ENCODE measurements at places on chromosomes 11 and 22.

DNA sequence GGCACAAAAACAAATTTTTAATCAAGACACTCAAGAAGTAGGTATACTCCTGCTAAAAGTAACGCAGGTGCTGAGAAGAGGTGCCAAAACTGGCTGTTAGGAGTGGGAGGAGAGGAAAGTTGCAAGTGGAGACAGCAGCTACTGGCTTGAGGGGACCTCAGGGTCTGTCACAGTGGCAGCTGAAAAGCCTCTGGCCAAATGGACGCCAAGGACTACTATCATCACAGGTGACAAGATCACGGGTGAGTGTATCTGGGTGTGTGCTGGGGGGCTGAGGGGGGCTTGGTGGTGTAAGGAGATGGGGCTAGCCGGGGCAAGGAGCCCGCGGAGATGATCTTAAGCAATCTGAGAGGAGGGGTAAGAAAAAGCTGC, 687 bp downstream of the ZNF202 start:
- DNase-seq, result no peak

DNA sequence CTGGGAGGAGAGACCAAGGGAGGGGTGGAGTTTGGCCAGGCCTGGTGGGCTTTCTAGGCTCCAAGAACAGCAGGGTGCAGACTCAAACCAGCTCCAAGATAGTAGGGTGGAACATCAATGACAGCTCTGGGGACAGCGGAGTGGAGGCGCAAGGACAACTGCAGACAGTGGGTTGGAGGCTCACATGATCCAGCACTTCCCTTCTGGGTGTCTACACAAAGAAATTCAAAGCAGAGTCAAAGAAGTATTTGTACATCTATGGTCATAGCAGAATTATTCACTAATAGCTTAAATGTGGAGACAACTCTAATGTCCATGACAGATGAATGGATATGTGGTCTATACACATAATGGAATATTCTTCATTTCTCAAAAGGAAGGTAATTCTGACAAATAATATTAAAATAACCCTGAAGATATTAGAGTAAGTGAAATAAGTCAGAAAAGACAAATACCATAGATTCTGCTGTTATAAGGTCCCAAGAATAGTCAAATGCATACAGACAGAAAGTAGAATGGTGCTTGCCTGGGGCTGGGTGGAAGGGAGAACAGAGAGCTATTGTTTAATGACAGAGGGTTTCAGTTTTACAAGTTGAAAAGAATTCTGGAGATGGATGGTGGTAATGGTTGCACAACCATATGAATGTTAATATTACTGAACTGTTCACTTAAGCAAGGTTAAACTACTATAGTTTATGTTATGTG, 5.5 kb upstream of the GAB4 start:
- DNase-seq, result no peak

GRCh38 chr11:20015529-20016427, 144.5 kb downstream of the DBX1 start:
- DNase-seq, result no peak

- no peak for DNase-seq
Observed at GRCh38 chr11:70510106-70510505, 111.8 kb downstream of the CTTN start.

- no peak for DNase-seq
Observed at GRCh38 chr11:63920126-63920938, 3.4 kb upstream of the RCOR2 start.

GRCh38 chr11:43316451-43316850, 4.7 kb downstream of the API5 start:
- no peak for DNase-seq

- peak; percentile 32 for DNase-seq
Observed at GRCh38 chr11:67504005-67504949, 886 bp downstream of the PITPNM1 start.

- no peak for DNase-seq
Observed at GRCh38 chr11:4768094-4768493, 1.6 kb downstream of the OR51F1 start.

GRCh38 chr11:121250843-121251242, 41.7 kb upstream of the SC5D start:
- no peak for DNase-seq

DNA sequence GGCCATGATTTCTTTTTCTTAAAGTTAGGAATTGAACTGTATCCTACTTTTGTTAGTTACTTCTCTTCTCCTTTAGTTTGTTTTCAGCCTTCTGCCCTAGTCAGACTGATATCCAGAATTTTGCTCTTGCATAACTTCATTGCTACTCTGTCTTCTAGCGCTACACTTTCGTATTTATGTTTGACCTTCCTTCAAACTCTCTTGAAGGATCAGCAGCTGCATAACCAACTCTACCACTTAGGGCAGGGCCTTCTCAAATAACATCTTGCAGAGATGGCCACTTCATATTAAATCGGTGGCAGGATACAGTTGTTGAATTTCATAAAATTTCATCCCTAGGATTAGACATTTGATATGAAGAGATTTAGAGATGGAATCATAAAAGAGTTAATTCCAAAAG, 43.9 kb downstream of the KDM2A start:
- DNase-seq, result no peak

GRCh38 chr22:44581096-44581435, 83.0 kb upstream of the RTL6 start:
- DNase-seq, result no peak

GRCh38 chr22:39935612-39936011, 24.6 kb upstream of the TMA7B start:
- no peak for DNase-seq

- DNase-seq, result peak; percentile 67
Observed at GRCh38 chr11:13487661-13488030, 8.2 kb downstream of the PTH start.

GRCh38 chr11:21173476-21173875, 504.1 kb downstream of the NELL1 start:
- DNase-seq, result no peak

- DNase-seq, result no peak
Observed at GRCh38 chr11:61964058-61964665, 3.3 kb downstream of the FTH1 start.
